ENCODE measurements at places on chromosomes 11 and 22. TPM values are rescaled to one million over a fixed set of nuclear protein-coding genes. Genes with fewer than 3 reads are reported as not detected.

DNA sequence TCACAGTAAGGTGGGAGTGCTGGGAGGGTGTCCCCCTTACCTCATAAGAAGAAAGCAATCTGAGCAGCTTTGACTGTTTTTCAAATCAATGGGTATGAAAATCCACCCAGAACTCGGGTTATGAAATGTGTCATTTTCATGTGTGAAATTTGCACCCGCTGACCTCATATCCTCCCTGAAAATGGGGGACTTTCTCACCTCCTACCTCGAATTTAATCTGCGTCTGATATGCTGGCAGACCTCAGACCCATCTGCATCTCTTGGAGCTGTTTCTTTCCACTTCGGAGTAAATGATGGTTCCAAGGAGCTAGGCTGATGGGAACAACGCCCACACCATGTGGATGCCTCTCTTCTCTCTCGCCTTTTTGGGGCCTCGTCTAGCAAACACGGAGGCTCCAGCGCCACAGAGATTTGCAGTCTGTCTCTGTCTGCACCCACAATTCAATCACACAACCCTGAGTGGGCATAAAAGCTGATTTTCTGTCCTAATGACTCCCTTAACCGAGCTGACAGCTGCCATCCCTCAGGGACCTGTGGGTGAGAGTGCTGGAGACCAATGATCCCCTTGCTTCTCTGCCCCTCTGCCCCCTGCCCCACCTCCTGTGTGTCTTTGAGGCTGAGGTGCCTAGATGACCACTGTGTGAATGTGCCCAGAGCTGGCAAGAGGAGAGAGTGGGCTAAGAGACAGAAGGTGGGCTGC is 71.0 kb downstream of the TRIM29 start:
- DNase-seq = no peak

DNA sequence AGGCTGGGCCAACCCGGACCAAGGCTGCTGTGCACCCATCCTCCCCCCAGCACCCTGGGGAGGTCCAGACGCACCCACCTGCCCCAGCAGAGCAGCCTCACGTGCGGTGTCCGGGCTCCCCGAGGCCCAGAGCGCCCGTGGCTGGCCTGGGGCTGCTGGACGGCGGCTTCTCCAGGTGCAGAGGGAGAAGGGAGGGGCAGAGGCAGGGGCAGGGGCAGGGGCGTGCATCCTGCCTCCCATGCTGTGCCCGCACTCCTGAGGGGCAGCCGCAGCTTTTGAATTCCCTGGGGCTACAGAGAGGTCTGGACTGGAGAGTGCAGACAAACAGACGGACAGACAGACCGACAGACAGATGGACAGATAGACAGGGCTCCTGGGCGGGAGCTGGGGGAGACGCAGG is 83.6 kb upstream of the PRR5 start:
- DNase-seq = no peak

GRCh38 chr11:119738059-119738439 is 9.0 kb upstream of the NECTIN1 start:
- DNase-seq = no peak

DNA sequence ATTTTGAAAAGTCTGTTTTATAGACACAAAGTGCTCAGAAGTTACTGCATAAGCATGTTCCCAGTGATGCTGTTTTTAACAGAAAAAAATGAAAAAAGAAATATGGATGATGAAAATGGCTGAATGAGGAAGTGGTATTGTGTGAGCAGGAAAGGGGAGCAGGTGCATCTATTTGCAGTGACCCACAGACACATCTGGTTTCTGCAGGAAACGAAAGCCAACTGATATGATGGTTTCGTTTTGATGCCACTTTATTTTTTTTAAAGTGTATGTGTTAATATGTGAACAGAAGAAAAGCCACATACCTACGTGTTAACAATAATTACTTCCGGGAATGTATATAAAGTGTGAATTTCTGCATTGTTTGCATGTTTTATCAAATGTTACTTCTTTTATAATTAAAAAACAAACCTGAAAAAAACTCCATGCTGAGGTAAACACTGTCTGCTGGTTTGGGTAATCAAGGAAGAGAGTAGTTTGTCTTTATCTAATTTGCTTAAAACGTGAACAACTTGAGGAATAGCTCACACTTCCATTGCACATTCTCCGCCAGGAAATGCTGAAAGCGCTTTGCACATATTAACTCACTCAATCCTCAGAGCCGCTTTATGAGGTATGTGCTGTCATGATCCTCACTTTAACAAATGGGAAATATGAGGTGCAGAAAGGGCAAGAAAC is 1335.9 kb downstream of the TBC1D22A start:
- peak; percentile 88 for DNase-seq

- DNase-seq = no peak
These were observed 4.7 kb downstream of the HEPHL1 start for GRCh38 chr11:94025690-94026394.

- DNase-seq = no peak
These were observed 2.8 kb downstream of the AAMDC start for GRCh38 chr11:77823775-77824174.

- no peak for DNase-seq
These were observed 9.9 kb upstream of the APOBEC3H start for GRCh38 chr22:39087098-39087497.

LIF gene
- total RNA-seq = 0.54 TPM

SCUBE2 gene
- 0.27 TPM for total RNA-seq

DNA sequence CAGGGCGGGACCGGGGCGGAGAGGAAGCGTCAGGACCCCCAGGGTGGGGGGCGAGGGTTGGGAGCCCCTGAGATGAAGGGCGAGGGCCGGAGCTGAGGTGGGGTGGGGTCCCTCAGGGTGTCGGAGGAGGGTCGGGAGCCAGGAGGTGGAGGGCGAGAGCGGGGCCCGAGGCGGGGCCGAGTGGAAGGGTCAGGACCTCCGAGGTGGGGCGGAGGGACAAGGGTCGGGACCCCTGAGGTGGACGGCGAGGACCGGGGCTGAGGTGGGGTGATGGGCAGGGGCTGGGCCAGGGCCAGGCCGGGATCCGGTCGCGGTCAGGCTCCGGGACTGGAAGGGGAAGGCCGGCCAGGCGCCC is 409 bp downstream of the SMC1B start:
- DNase-seq = no peak

OR2AG2 gene
- total RNA-seq = 1.6 TPM

DNA sequence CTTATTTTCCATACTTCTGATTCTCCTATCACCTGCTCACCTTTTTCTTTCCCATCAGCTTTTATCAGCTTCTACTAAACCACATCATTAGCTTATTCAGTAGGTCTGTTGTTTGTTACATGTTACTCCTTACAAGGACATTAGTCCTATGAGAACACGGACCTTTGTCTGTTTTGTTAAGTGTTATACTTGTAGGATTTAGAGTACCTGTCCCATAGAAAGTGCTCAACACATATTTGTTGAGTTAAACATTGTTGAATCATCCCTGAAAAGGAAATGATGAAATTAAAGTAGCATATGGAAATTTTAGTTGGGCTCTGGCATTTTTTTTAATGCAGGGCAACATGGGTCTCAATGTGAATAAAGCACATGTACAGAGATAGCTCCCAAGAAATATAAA is 222.1 kb upstream of the CARD18 start:
- DNase-seq = no peak

FJX1 gene
- 0.54 TPM for total RNA-seq

APOA4 gene
- total RNA-seq = not detected

UBQLNL gene
- 0.81 TPM for total RNA-seq

PCSK7 gene
- 51.4 TPM for total RNA-seq

DNA sequence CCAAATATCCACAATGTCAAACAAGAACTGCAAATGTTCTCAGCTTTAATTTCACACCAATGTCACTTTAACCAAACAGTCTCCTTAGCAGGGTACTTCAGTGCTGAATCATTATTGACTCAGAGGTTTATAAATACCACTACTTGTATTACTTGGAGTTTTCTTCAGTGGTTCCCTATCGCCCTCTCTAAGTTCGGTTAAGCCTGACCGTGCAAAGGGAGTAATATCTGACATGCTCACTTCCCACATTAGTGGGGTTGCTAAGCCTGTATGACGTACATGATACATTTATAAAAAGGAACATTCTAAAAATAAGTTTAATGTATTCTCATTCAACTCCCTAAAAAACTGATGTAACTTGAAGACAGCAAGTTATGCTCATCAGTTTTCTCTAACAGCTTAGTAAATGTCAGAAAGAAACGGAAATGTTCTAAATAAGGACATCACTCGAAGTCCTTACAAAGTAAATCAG is 93.1 kb upstream of the ZC3H12C start:
- peak; percentile 54 for DNase-seq

DNA sequence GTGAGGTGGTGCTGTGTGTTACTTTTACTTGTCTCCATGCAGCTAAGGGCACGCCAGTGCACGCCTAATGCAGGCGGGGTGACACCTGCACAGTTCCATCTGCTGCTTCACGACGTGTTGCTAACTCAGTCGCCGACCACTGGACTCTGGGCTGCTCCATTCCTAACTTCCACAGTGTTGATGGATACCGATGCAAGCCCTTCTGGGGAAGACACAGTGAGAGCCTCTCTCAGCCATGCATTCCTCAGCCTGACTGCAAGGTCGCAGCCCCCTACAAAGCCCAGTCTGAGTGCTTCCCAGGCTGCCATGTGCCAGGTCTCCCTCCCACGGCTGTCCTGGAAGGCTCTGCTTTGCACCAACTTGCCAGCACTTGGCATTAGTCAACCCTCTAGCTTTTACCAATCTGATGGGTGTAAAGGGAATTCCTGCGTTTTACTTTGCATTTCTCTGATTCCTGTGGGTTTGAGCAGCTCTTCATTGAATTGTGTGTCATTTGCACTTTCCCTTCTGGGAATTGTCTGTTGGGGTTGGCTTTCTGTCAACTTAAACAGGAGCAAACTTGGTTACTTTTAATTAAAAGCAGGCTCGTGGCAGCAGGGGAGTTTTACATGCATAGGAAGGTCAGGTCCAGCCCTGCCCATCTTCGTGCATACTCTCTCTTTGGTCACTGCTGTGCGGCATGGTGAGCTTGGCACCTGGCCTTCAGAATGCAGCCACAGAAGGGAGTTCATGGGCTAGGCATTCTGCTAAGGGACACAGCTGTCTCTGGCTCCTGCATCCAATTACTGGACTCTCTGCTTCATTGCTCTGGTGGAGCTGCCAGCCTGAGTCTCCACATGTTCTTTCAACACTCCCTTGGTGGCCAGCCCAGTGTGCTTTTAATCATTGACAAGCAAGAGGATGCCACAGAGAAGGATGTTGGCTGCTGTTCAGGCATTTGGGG is 34.6 kb upstream of the SHANK2 start:
- no peak for DNase-seq

SLC37A2 gene
- 0.27 TPM for total RNA-seq

NPAS4 gene
- not detected for total RNA-seq

ISX gene
- total RNA-seq = not detected

GRCh38 chr22:19868333-19868732 is 13.7 kb upstream of the GNB1L start:
- DNase-seq = no peak

DNA sequence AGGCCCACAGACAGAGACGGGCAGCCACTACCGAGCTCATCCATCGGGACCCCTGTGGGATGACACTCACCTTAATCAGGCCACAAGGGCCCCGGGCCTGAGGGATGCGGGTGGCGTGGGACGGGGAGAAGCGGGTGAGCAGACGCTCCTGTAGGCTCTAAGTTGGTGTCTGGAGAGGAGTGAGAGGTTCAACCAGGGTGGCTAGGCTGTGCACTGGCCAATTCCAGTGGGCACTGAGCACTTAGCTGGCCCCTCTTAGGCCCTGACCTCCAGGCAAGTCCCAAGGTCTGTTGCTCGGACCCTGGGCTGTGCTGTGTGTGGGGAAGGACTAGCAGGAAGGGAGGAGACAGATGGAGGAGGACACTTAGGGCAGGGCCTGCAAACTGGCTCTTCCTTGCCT is 139.3 kb downstream of the ST3GAL4 start:
- DNase-seq = no peak

DNA sequence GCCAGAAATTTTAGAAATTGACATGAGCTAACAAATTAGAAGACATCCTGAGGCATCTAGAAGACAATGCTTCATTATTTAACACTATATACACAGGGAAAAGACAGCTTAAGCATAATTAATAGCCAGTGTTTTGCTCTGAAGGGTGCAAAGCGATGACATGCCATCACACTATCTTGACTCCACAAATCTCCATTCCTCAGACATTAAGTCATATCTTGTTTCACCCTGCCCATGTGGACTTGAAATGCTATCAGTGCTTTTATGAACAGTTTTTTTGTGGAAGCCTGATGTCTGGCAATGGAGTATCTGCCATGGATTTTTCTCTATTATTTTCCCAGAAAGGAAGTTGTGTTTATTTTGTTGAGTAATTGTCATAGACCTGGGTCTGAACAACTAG is 2.3 kb downstream of the CARD18 start:
- no peak for DNase-seq

DNA sequence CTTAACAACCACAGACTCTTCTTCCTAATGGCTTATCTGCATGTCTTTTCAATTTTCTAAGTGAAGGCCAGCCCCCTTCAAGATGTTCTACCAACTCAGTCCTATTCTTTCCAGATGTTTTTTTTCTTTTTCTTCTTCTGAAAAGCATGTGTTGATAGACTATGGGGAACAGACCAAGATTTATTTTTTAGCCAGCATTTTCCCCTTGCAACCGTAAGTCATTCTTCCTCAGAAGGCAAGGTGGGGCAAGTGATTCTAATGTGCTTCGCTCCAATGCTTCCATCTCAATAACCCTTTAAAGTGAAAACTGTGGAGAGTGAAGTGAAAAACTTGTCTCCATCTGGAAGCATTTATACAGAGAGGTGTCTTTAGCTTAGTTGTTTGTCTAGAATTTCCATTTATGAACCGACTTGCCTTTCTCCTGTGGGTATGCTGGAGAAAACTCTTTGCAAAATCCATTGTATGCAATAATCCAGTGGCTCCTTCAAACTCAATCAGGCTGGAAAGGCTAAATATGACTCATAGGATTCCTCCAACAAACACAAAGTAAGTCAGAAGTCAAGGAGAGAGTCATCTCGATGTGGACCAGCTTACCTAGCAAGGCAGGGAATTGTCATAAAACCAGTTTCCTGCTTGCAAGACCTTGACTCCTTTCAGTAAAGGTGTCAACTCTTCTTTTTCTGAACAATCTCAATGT is 83.7 kb downstream of the MAML2 start:
- DNase-seq = no peak

F2 gene
- total RNA-seq = under 0.01 TPM
